Left cardiac atrium (tissue), 4 donors: ENCODE measurements at places on chromosomes 16 and 17. TPM values are rescaled to one million over a fixed set of nuclear protein-coding genes. Genes with fewer than 3 reads are reported as not detected.

DNA sequence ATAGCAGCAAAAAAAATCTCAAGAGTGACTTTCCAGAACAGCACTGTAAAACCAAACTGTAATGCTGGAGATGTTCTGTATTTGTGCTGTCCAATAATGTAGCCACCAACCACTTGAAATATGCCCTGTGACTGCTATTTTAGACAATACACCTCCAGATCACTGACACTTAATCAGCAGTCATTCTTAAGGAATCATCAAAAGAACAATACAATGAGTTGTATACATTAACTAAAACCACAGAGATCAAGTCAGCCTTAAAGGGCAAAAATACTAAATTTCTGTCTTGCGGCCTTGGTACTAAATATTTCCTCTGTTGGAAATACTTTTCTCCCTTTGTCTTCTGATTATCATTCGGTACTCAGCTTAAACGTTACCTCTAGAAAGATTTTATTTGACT, 33.6 kb upstream of the ANKFY1 start:
- no peak for DNase-seq

Gene LRRC37A3
- 9.6 TPM for total RNA-seq

- no peak for DNase-seq
Measured at GRCh38 chr17:35052780-35053179, 10.7 kb downstream of the RFFL start.

Gene EPX
- not detected for total RNA-seq

DNA sequence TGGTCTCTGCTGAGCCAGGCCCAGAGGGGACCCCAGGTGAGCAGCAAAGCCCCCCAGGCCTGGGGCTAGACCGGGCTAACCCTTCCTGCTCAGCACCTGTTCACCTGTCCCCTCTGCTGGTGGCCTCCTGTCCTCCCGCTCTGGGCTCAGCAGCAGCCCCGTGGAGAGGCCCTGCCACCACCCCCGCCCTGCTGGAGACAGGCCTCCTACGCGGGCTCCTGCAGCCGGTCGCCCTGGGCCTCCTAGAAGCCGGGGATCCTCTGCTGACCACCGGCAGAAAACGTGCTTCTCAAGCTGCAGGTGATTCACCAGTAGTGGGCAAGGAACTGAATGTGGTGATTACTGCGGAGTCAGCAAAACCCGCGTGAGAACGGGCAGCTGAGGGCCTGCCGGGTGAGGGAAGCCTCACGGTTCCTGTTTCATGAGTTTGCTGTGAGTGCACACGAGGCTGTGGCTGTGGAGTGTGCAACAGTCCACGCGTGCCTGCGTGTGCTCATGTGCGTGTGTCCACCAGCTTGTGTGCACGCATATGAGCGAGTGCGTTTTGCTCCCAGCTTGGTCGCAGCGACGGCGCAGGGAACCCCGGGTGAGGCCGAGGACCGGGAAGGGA, 792 bp downstream of the SECTM1 start:
- DNase-seq, result peak; percentile 57

Gene MAP2K6
- total RNA-seq, result 3.2 TPM

Gene PYDC1
- not detected for total RNA-seq

- DNase-seq, result peak; percentile 40
Measured at GRCh38 chr17:42678951-42679491, 2.2 kb upstream of the PLEKHH3 start.

Gene CCT6B
- 1.2 TPM for total RNA-seq

- DNase-seq, result no peak
Measured at GRCh38 chr17:76150712-76151622, 9.9 kb upstream of the FOXJ1 start.

DNA sequence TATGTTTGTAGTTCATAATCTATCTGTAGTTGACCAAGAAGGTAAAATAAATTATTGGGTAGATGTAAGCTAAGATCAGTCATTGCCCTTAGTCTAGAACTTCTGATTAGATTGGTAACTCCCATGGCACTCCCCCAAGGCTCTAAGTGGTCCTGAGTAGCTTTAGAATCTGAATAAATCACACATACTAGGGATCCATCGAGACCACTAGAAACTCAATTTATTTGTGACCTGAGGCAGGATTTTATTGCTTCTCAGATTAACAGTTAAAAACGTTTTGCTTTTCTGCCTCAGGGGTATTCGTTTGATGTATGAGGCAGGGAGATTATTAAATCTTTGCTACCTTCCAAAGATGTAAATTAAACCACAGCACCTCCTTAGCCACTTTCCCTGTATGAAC, 24.9 kb downstream of the CMTR2 start:
- DNase-seq, result no peak
